ENCODE measurements at places on chromosomes 6 and 20.

- DNase-seq: no peak
Observed at GRCh38 chr6:33738153-33738552, 8.6 kb downstream of the IP6K3 start.

DNA sequence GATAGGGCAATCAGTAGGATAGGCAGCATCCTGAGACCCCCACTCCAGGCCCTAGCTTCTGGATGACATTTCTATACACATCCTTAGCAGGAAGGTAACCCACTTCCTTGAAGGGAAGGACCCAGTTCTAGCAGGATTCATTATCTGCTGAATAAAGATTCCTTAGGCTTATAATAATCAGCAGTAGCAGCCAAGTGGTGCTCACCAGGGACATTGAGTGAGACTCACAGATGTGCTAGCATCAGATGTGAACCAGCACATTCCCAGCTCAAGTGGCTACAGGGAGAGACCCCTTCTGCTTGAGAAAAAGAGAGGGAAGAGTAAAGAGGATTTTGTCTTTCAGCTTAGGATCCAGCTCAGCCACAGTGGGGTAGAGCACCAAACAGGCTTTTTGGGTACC lies 244.8 kb upstream of the UFL1 start:
- DNase-seq: no peak

- DNase-seq: no peak
Observed at GRCh38 chr6:135188718-135189117, 7.6 kb downstream of the MYB start.

DNA sequence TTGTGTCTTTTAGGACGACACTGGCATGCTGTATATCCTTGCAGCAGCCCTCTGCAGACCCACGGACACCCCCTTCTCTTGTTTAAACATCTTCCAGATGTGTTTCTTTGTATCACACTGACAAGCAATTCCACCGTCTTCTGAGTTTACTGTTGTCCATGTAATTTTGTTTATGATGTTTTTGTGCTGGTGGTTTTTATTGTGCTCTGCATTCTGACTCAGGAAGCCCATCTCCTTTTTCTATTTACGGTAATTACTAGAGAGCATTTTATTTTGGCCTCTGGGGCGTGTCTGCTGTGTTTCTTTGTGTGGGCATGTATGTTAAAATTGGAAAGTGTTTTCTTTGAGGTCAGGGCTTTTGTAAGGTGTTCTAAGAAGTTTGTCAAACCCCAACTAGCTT lies 111.9 kb downstream of the JARID2 start:
- DNase-seq: no peak

GRCh38 chr20:16517946-16518783 lies 55.1 kb downstream of the KIF16B start:
- no peak for DNase-seq

DNA sequence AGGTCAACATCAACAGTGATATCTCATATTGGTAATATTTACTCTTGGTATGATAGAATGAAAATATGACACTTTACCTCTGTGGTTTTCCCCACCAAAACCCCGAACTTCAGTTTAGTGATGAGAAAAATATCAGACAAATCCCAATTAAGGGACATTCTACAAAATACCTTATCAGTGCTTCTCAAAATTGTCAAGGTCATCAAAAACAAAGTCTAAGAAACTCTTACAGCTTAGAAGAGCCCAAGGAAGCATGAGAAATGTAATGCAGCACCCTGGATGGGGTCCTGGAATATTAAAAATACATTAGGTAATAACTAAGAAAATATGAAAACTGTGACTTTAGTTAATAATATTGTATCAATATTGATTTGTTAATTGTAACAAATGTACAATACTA lies 148.3 kb upstream of the TFAP2D start:
- DNase-seq: no peak

DNA sequence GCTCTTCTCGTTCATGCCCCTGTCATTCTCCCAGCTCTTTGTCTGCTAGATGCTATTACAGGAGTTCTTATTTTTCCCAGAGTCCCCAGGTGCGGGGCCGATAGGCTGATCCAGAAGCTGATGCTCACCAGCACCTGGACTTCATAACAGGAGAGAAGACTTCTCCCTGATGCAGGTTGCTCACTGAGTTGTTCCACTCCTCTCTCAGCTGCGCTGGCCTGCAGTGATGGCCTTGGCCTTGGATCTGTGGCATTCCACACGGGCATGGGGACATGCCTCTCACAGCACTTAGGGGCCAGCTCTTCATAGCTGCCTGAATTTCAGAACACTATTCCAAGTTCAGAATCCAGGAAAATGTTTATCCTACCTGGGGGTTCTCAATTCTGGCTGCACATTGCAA lies 7.1 kb upstream of the TXNDC5 start:
- DNase-seq: no peak

DNA sequence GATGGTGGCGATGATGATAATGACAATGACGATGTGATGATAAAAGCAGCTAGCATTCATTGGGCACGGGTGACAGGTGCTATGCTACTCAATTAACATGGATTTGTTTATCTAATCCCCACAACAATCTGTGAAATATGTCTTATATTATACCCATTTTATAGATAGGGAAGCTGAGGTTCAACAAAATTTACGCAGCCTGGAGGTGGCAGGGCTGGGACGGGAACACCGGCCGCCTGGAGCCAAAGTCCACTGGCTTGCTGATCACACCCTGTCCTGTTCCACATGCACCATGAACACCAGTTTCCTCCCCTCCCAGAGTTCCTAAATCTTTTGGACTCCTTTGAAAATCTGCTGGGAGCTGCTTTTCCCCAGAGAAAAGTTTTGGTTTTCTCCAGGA lies 23.0 kb downstream of the RIMS4 start:
- no peak for DNase-seq

GRCh38 chr6:6225885-6226529 lies 94.5 kb downstream of the F13A1 start:
- DNase-seq: no peak

GRCh38 chr6:49551866-49552129 lies 1.3 kb downstream of the C6orf141 start:
- DNase-seq: no peak

DNA sequence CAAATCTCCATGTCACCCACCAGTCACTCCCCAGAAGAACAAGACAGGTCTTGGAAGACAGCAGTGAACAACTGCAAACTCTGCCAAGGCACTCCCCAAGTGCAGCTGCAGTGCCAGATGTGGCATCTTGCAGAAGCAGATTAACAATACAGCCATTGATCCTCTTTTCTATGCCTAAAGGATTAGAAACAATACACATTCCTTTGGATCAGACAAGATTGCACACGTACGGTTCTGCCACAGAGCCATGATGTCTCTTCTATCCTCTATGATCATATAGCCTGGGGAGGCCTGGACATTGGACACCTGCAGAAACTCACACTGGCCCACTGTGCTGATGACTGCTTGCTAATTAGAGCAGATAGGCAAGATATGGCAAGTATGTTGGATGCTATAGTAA lies 155.9 kb downstream of the MYLK4 start:
- no peak for DNase-seq

DNA sequence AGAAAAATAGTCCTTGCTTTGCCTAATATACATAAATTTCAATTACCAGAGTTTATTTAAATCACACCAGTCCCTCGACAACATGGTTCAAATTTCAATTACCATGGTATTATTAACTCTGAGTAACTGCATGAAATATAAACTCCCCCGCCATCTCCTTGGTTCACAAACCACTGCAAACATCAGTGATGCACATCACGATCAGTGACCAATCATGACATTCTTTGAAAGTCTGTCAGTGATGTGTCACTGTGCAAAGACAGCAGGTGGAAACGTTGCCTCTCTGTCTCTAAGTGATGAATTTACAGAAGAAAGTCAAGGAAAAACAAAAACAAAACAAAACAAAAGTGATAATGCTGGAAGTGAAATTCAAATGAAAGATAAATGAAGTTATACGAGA lies 86.7 kb downstream of the TASP1 start:
- DNase-seq: no peak

- no peak for DNase-seq
Observed at GRCh38 chr6:167027772-167028171, 28.6 kb downstream of the CEP43 start.

DNA sequence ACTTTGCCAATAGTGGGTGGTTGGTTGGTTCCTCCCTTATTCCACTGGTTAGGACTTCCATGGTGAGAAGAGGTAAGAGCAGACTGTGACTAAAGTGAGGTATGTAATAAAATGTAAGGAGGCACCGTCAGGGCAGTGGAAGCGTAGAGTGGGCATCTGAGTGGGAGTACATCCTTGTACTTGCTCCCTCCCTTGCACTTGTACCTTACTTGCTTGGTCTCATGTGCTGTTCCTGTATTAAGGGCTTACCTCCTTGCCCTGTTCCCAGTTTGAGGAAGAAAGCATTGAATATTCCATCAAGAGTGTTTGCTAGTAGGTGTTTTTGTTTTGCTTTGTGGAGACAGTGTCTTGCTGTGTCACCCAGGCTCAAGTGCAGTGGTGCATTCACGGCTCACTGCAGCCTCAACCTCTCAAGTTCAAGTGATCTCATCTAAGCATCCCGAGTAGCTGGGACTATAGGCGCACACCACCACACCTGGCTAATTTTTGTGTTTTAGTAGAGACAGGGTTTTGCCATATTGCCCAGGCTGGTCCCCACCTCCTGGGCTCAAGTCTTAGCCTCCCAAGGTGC lies 25.5 kb downstream of the AMD1 start:
- DNase-seq: no peak

DNA sequence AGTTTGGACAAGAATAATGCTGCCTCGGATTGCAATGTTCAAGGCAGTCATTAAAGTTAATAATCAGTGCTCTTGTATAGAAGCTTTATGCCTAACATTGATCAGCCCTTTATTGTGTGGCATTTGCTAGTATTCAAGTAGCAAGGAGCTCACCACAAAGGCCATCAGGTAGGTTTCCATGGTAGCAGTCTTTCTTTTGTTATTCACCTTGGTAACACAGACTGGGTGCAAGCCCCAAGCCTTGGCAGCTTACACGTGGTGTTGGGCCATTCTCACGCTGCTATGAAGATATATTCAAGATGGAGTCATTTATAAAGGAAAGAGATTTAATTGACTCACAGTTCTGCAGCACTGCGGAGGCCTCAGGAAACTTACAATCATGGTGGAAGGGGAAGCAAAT lies 149.3 kb downstream of the ADAT2 start:
- no peak for DNase-seq

- no peak for DNase-seq
Observed at GRCh38 chr6:122563364-122564052, 46.7 kb upstream of the PKIB start.

GRCh38 chr6:43254138-43254817 lies 11.0 kb downstream of the TTBK1 start:
- DNase-seq: no peak

DNA sequence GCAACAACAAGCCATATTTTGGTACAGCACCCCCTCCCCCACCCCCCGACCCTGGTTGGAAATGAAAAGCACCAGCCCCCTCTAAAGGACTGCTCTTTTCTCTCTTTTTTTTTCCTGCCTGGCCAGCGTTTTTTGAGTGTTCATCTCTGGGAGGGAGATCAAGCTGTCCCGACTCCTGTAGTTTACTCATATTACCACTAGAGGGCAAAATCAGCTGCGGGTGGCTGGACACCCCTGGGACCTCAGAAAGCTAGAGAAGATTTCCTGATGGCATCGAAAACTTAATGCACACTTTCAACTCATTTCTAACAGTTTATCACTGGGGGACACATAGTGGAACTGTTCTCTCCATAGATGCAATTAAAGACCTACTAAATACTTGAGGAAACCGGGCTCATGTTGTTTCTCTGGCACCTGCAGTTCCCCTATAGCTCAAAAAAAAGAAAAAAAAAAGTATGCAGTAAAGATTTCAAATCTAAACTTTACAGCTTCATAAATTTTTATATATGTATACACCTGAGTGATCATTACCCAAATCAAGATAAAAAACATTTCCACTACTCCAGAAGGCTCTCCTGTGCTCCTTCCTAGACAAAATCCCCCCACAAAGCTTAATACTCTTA lies 24.4 kb downstream of the CNBD2 start:
- peak; percentile 6 for DNase-seq

- no peak for DNase-seq
Observed at GRCh38 chr20:11965602-11966001, 47.9 kb downstream of the BTBD3 start.

- no peak for DNase-seq
Observed at GRCh38 chr6:134619077-134619476, 301.2 kb upstream of the SGK1 start.

DNA sequence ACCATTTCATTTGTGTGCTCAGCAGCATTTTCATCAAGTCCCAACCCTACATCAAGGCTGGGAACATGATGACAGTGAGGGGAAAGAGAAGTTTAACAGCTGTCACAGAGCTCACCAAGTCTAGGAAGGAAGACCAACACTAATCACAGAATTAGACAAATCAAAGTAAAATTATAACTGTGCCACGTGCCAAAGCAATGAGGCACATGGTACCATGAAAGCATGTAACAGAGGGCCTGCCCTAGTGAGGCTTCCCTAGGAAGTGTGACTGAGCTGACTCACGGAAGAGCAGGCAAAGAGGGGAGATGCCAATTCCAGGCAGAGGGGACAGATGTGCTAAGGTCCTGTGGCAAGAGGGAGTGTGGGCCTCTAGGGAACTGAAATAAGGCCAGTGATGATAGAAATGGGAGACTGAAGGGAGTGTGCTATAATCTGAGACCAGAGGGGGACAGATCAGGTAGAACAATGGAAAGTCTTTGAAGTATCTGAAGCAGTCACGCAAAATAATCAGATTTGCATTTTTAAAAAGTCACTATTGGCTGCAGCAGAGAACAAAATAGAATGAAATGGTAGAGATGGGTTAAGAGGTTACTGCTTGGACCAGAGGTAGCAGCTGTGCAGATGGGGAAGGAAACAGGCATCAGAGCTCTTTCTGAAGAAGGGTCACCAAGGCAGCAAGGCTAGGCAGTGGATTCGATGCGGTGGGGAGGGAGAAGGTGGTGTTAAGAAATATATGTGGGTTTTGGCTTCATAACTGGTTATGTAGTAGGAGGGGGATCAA lies 86.8 kb downstream of the GPR6 start:
- DNase-seq: no peak

DNA sequence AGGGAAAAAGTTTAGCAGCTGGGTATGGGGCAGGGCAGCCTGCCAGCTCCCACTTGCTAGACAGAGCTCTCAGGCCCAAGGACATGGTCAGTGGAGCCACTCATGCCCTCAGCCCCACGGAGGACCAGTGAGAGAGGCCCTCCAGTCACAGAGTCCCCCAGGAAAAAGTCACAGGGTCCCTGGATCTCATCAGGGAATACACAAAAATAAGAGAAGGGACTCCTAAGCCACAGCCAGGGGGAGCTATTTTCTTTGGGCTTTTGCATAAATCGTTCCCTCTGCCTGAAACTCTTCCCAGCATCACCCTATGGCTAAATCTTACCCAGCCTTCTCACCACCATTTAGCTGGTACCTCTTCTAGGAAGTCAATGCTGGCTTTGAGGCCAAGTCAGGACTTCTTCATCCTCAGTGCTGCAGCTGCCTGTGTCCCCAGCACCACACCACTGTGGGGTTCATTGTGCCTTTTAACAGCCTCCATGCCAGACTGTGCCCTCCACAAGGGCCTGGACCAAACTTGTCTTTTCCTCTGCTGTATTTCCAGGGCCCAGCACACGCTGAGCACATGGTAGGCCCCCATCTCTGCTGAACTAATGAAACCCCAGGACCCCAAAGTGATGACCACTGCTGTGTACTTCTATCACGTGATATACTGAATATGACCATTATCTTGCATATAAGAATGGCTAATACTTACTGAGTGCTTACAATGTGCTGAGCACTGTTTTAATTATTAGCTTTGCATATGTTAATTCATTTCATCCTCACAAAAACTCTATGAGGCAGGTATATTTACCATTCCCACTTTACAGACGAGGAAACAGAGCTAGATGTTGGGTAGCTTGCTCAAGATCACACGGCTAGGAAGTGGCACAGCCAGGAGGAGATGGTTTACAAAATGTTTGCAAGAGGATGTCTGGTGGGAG lies 2.0 kb downstream of the ZNF335 start:
- DNase-seq: no peak

Data from amniotic stem cell (primary cell).